ENCODE measurements at places on chromosomes 3 and 15. TPM values are rescaled to one million over a fixed set of nuclear protein-coding genes. Genes with fewer than 3 reads are reported as not detected.

Gene LIPC
- total RNA-seq: 7.1 TPM

Gene IMPG2
- 0.73 TPM for total RNA-seq

Gene DPPA2
- not detected for total RNA-seq

Gene EPHA3
- not detected for total RNA-seq

Gene MB21D2
- 0.27 TPM for total RNA-seq

- peak; percentile 8 for DNase-seq
These were observed 26.3 kb downstream of the FBXO22 start for GRCh38 chr15:75929799-75930565.

DNA sequence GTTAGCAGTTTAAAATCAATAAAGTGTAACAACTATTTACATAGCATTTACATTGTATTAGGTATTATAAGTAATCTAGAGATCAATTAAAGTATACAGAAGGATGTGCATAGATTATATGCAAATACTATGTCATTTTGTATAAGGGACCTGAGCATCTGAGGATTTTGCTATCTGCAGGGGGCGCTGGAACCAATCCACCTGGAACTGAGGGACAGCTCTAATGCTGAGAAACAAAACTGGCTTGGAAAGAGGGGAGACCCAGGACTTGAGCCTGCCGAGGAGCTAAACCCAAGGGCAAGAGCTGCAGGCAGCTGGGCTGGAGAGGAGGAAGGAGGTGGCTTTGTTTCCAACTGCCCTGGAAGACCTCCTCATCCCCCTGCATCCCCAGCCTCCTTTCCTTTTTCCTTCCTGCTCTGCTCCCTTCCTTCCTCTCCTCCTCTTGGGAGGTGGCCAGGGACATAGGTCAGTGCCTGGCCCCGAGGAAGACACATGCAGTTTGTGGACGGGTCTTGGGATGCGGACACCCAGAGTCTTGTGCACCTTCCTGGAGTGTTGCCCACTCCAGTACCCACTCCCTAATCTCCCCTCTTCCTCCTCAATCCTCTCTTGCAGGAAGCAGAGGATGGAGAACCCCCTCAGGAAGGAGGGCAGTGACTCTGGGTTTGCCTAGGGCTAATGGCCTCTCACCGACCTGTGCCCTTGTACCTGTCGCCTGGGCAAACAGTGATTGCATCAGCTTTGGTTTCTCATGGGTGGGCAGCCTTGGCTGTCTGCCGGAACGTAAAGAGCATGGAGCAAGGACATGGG is 825 bp upstream of the RTP3 start:
- DNase-seq: no peak

DNA sequence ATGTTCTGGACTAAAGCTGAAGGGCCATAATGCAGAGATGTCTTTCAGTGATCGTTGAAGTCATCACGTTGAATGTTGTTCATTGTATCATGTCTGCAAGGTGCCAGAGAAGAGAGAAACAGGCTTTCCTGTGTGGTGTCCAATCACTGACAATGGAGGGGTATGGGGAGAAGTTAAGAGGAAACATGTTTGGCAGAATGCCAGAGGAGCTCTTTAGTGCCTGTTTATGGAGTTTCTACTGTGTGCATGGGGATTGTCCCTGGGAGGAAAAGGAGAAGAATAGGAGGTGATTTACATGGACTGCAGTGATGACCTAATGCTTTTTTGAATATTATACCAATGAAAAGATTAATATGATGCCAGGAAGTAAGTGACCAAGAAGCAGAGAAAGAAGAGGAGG is 11.7 kb downstream of the SCAANT1 start:
- DNase-seq: no peak

GRCh38 chr15:48624700-48625099 is 20.8 kb downstream of the FBN1 start:
- DNase-seq: no peak

DNA sequence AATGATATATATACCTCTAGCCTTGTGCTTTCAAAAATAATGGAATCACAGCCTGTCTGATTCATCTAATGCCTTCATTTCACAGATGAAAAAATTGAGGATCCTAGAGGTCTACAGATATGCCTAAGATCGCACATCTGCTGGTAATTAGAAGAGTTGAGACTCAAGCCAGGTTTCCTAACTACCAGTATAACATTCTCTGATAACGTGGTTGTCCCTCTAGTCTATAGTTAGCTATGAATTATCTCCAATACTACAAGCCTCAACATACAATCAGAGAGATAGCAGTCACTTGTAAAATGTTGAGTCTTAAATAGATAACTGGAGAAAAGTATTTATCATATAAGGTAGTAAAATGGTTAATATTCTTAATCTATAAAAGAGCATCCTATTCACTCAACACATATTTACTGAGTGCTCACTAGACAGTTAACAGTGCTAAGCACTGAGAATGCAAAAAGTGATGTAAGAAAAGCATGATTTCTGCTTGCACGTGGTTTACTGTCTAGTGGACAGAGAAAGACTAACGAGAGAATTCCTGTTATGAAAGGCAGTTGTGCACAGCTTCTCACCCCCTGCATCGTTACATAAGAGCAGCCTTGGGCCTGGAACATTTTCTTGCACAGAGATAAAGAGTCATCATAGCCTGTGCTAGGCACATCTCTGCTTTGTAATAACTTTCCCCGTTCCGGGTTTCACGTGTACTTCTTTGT is 4.9 kb upstream of the ENTPD3 start:
- no peak for DNase-seq

GRCh38 chr15:51796847-51797401 is 32.5 kb upstream of the TMOD3 start:
- no peak for DNase-seq

Measured in natural killer cell (primary cell).